Fibroblast of skin of abdomen (primary cell): ENCODE measurements at places on chromosomes 7 and 10.

DNA sequence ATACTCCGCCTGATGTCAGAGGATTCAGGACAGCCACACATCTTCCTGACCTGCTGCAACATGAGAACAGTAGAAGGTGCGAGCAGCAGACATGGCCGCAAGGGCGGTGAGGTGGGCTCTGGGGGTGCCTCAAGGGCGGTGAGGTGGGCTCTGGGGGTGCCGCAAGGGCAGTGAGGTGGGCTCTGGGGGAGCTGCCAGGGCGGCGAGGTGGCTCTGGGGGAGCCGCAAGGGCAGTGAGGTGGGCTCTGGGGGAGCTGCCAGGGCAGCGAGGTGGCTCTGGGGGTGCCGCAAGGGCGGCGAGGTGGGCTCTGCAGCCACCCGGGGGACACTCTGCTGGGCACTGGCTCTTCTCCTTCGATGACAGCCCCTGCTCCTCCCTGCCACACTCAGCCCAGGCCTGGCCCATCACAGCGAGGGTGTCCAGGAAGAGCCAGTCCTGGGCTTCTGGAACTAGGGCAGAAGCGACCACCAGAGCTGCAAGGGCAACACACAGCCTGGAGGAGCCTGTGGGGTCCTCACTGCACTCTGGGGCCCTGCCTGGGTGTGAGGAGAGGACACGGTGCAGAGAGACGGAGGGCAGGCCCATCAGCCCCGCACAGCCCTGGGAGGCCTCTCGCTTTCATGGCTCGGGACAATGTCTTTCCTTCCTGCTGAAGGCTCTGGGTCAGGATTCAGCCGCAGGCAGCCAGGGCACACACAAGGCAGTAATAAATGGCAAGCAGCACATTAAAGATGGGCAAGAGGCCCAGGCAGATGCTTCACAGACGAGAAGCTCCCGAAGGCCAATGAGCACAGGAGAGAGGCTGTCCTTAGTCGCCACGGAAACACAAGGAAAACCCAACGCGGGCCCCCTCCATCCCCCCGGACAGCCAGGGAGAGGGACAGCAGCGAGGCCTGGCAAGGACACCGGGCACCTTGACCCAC is 42.5 kb downstream of the STK32C start:
- DNase-seq = peak; percentile 14

- DNase-seq = no peak
Observed at GRCh38 chr10:7159517-7159916, 251.3 kb downstream of the SFMBT2 start.

DNA sequence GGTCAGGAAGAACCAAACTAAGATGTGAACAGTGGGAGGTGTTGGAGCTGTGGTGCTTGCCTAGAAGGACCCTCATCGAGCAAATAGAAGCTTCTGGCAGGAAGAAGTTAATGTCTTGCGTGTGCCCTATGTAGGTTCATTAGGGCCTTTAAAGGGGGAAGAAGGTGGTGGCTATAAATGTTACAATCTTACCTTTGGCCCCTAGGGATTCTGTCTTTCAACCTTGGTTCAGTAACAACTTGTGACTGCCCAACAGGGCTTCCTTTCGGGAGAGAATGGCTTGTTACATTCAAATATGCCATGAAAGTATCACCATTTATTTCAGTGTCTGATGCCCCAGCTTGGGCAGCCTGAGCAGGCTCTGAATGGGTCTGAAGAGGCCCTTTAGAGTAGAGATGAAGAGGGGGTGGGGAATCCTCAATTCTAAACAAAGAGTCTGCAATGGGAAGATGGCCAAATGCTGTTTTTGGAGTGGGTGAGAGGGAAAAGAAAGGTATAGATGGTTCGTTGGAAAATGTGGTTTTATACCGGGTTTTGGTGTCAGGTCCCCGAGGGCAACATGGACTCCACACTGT is 108.0 kb downstream of the TCF7L2 start:
- no peak for DNase-seq

DNA sequence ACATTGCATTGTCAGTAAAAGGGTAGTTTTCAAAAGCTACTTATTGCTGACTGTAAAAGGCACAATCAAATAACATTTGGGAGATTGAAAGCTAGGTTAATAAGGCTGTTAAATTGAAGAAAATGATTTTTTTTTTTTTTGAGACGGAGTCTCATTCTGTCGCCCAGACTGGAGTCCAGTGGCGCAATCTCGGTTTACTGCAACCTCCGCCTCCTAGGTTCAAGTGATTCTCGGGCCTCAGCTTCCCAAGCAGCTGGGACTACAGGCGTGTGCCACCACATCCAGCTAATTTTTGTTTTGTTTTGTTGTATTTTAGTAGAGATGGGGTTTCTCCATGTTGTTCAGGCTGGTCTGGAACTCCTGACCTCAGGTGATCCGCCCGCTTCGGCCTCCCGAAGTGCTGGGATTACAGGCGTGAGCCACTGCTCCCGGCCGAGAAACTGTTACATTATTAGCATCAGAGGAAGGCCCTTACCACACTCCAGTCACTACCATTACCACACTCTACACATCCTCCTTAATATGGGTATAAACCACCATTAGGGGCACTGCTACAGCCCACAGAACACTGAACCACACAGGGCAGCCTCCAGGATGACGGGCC is 1.0 kb downstream of the CYP51A1 start:
- DNase-seq = no peak

DNA sequence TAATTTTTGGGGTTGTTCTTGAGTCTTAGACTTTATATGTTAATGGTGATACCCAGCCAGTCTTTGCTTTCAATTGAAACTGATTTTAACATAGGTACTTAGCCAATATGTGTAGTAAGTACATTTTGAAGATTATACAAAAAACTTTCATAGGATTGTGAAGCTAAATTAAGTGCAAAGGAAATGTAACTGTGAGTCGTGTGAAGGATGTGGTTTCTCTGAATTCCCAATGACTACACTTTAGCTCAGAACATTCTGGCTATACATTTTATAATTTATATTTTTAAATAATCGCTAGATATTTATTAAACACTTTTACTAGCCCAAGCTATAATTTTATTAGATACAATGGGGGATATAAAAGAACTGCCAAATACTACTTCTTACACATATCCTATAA is 359.3 kb downstream of the PCLO start:
- DNase-seq = peak; percentile 24

GRCh38 chr10:122492999-122493481 is 31.7 kb downstream of the HTRA1 start:
- peak; percentile 61 for DNase-seq

DNA sequence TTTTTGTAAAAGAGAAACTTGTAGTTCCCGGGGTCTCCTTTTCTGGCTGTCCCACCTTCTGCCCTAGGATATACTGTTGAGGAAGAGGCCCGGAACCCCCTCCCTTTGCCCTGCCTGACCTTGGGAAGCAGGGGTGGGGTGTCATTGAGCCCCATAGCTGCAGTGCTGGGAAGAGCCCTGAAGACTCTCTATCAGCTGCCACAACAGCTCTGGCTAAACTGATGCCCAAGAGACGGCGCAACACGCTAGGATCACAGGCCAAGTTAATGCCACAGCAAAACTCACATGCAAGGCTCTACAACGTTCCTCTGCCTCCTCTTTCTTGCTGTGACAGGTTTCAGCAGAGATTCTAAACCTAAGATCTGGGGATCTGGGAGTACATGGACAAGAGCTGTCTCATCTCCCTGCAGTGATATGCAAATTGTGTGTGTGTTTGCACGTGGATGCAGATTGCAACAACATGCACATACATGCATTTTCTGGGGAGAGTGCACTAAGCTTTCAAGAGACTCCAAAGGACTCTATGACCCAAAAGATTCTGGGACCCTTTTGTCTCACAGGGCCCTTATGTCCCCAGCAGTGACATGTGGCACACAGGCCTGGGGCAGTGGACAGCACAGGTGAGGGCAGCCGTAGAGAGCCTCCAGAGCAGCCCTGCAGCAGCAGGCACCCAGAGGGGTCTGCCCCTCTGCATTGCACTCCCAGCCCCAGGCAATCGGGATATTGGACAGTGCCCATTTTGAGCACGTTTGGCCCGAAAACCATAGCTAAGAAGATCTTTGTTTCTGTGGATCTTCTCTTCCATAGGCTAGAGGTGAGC is 2.5 kb downstream of the RASSF4 start:
- DNase-seq = no peak

- no peak for DNase-seq
Observed at GRCh38 chr10:101106351-101106750, 24.7 kb upstream of the TLX1 start.

GRCh38 chr7:44678101-44678470 is 70.6 kb upstream of the ZMIZ2 start:
- DNase-seq = peak; percentile 41

DNA sequence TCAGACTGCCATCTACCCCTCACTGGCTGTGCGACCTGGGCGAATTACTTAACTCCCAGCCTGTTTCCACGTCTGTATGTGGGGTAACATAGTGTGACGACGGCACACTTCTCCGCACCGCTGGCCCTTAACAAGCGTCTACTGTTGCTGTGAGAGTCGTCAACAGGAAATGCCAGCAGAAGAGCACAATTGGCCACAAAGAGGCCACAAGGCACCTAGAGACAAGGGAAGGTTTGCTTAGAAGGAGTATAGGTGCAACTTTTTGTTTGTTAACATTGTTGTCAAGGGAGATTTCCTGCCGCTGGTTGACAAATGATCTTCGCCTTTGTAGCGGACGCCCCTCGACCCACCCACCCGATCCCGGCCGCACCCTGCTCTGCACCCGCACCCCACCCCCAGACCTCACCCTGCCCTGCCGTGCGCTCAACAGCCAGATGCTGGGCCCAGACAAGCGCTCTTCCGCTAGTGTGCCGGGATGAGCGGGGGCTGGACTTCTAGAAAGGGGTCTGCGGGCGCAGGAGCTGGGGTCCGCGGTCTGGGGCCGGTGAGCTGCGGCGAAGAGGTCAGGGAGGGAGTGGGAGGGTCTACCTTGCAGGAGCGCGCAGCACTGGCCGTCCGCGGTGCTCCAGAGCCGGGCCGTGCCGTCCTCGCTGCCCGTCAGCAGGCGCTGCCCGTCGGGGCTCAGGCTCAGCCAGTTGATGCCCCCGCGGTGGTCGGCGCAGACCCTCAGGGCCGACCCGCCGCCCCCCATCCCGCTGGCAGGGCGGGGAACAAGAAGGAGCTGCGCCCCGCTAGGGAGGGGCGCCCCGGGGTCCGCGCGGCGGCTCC is 785 bp downstream of the WDR86 start:
- no peak for DNase-seq

DNA sequence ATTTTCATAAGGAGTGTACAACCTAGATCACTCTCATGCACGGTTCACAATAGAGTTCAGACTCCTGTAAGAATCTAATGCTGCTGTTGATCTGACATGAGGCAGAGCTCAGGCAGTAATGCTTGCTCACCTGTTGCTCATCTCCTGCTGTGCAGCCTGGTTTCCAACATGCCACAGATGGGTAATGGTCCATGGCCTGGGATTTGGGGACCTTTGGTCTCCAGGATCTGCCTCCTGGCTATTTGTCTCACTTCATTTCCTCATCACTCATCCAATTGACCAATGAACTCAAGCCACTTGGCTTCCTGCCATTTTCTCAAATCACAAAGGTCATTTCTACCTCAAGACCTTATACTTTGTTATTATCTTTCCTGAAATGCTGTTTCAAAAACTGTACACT is 786.1 kb downstream of the ANKRD7 start:
- DNase-seq = no peak

GRCh38 chr7:101905203-101905865 is 87.9 kb downstream of the CUX1 start:
- no peak for DNase-seq

DNA sequence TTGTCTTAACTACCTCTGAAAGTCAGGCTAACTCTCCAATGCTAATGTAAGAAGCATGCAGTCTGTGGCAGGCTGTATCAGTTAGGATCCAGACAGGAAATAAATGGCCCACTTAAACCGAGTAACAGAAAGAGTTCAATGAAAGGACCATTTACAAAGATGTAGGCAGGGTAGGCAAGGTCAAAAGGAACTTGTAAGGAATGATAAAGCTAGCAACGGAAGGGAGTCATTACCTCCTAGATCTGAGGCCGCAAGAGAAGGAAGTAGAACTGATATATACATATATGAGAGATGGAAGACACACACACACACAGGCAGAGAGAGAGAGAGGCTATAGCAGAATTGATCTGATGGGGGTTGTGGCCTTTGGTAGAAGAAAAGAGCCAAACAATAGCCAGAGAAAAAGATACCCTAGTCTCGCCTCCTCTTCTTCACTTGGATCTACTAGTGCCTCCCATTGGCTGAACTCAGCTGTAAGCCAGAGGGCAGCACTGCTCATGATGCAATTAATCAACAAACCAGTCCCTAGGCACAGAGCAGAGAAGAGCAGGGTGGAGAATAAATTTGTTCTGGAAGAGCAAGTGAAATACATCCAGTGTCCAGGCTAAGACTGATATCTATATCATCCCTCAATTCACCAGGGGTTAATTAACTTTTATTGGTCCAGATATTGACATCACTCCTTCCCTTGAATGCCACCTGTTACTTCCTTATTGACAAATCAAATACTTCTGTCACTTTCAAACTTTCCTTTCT is 91.2 kb downstream of the LSMEM1 start:
- no peak for DNase-seq

GRCh38 chr7:2452074-2452507 is 24.1 kb downstream of the GRIFIN start:
- no peak for DNase-seq

- DNase-seq = no peak
Observed at GRCh38 chr7:32910195-32910594, 18.6 kb upstream of the KBTBD2 start.

- DNase-seq = no peak
Observed at GRCh38 chr10:78199005-78199725, 165.5 kb downstream of the RPS24 start.

DNA sequence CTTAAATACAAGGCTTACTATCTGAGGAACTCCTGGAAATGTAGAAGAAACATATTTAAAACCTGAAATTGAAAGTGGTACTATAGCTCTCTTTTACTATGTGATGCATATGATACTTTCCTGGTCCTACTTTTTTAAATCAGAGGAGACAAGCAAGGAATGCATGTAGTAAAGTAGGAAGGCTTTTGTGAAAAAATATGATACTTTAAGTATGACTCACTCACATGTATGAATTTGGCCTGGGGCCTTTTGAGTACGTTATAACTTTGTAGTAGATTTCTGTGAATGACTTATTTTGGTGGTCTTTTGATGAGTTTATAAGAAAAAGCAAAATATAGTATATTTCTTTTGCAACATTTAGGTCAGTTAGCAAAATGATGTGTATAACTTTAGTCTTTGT is 53.8 kb downstream of the TAX1BP1 start:
- peak; percentile 31 for DNase-seq
